ENCODE measurements at places on chromosomes 11 and 22. TPM values are rescaled to one million over a fixed set of nuclear protein-coding genes. Genes with fewer than 3 reads are reported as not detected.

DNA sequence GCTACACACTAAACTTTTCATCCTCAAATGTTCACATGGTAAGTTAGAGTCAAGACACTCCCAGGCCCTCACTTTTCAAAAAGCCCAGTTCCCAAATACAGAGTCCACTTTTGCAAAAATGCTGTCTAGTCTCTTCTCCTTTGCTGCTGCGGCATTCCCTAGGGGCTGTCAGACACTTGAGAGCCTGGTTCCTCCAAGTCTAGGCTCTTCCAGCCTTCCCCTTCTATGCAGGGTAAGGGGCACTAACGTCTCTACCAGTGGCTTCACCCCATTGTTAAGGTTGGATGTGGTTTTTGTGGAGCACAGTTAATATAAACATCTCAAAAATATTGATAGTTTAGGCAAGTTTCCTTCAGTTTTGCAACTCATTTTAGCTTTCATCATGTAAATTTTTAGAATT, 181.5 kb downstream of the KIF18A start:
- no peak for DNase-seq

Gene TMEM225
- polyA plus RNA-seq = not detected

Gene TBX1
- 0.17 TPM for polyA plus RNA-seq

- no peak for DNase-seq
These were observed 4.8 kb upstream of the ELFN2 start for GRCh38 chr22:37431801-37432707.

GRCh38 chr11:34343153-34343552, 14.7 kb downstream of the ABTB2 start:
- no peak for DNase-seq

DNA sequence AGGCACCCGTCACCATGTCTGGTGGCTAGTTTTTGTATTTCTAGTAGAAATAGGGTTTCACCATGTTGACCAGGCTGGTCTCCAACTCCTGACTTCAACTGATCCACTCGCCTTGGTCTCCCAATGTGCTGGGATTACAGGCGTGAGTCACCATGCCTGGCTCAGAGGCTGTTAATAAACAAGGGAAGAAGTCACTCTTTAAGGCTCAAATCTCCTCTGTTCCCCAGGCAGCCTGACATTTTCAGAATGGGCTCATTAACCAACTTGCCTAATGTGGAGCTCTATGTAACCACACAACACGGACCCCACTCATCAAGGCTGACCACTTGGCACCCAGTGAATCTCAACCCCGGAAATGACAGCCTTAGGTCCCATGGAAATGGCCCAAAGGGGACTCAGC, 24.1 kb downstream of the APOL3 start:
- DNase-seq = no peak

DNA sequence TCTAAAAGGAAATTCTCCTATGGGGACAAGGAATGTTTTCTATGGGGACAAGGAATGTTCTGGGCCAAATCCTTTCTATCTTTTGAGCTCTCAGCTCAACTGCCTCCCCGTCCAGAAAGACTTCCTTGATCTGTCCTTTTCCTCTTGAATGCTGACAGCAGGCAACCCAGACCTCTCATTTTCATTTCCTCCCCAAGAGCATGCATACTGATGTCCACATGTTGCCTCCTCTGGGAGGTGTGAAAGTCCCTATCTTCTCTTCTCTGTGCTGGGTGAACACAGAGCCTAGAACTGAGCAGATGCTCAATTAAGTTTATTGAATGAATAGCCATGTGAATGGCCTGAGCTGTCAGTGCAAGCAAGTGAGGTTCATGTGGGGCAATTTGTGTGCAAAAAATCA, 331.9 kb upstream of the NARS2 start:
- no peak for DNase-seq

Gene APOL4
- polyA plus RNA-seq = 3.9 TPM

GRCh38 chr11:61034111-61034510, 62.6 kb downstream of the CD6 start:
- no peak for DNase-seq

Gene MPPED2
- polyA plus RNA-seq = 0.80 TPM

DNA sequence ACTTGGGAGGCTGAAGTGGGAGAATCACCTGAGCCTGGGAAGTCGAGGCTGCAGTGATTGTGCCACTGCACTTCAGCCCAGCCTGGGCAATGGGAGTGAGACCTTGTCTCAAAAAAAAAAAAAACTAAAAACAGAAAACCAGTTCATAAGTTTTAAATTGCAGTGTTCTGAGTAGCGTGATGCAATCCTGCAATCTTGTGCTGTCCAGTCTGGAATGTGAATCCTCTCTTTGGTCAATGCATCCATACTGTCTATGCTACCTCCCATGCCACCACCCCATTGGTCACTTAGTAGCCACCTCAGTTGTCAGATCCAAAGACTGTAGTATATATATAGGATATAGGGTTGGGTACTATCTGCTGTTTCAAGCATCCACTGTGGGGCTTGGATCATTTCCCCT, 11.1 kb downstream of the YAP1 start:
- DNase-seq = no peak

GRCh38 chr11:4202749-4203148, 108.2 kb downstream of the RRM1 start:
- DNase-seq = no peak

DNA sequence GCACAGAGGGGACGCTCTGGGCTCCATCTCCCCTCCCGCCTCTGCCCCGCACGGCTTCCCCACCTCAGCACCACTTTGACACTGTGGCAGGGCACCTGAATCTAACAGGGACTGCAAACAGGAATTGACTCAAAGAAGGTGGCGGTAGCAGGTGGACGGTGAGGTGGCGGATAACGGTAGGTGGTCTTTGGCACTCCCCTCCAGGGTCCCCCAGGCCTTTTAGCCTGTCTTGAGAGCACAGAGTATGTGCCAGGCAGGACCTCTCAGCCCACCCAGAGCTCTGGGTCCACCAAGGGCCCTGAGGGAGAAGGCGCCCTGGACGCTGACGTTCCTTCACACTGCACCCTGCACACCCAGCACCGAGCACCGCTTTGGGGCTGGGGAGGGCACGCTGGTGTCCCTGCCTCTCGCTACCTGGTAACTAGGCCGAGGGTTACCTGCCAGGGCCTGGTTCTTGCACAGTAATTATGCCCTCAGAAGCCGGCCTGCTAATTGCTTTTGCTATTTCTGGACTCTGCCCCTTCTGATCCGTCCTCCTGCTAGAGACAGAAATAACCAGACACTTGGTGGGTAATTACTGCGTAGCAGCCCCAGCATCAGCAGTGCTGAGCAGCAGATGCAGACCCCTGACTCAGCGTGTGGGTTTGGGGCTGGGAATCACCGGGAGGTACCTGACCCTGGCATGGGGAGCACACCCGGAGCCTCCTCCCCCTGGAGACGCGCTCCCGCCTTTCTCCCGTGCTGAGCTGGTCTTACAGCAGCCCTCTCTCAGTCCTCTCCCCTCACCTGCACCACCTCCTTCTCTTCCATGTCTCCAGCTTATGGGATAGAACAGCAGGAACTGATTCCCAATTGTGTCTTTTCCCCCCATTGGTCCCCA, 103.3 kb upstream of the B3GAT1 start:
- peak; percentile 56 for DNase-seq

GRCh38 chr11:64935359-64936081, at the start of gene GPHA2:
TSS of gene GPHA2 (minus strand) at chr11:64935893. CDS start at chr11:64935460, 433 bp downstream.
- no peak for DNase-seq

DNA sequence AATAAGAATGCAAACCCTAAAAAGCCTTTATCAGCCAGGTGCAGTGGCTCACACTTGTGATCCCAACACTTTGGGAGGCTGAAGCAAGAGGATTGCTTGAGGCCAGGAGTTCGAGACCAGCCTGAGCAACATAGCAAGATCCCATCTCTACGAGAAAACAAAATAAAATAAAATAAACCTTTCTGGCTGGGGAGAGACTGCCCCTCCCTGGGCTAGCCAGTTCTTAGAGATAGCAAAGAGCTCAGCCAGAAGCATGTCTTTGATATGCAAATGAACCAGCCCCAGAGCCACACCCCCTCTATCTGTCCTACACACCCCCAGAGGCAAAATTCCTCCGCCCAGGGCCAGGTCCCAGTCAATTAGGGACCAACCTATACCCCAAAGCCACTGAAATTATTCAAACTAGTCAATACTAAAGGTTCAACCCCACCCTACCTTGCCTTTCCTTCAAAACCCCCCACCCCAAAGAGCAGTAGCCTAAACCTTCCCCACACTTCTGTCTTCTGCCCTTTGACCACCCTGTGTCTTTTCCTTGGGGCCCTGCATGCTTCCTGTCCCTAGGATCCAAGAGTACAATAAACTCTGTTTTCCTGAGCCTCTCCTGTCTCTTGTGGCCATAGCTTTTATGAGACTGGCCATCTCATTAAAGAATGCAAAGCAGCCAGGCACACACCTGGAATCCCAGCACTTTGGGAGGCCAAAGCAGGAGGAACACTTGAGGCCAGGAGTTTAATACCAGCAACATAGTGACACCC, 37.3 kb upstream of the CXCR5 start:
- DNase-seq = no peak

DNA sequence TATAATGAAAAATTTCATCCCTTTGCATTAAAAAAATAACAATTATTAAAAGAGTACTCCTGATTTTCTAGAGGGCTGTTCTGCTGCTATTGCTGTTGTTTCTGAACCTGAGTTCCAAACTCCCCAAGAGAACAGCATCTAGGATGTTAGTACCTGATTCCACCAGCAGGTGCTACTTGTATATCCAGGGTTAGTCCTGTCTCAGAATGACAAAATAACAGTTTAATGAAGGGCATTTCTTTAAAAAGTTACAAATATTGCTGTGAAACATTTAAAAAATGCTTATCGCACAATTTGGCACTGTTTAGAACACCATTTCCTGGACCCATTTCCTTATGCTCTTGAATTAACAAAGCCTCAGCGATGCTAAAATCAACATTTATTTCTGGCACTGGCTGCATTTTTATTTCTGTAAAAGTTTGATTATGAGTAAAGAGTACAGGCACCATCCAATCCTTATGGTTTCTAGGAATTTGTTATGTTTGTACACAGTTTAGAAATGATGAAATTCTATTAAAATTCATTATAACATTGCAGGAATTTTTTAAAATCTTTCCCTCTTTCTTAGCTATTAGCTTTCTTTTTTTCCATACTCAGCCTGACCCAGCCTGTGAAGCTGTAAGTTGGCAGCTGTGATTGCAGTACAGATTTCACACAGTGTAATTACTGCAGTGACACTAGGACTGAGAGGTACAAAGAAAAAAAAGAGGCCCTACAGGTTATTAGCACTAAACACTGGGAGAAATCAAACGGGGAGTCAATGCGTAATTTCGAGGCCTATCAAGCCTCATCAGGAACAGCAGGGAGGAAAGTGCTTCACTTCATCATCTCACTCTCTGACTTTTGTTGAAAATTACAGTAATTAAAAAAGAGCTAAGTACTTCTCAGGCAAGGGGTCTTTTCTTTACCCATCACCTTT, 208.8 kb downstream of the DCDC1 start:
- DNase-seq = no peak

DNA sequence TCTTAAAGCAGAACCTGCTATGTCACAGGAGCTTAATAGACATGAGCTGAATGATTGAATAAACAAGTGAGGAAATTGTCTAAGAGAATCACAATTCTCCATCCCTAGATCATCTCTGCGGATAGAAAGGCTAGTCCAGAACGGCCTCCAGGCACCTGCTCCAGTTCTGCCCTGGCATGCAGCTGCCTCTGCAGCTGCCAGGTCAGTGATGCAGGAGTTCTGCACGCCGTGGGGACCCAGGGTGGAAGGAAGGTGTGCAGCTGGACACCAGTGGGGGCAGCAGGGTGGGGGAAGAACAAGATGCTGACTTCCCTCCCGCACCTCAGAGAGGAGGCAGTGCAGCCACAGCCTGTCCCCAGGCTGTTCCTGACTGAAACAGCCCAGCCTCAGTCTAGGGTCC, 192.1 kb upstream of the NCAM1 start:
- DNase-seq = no peak

DNA sequence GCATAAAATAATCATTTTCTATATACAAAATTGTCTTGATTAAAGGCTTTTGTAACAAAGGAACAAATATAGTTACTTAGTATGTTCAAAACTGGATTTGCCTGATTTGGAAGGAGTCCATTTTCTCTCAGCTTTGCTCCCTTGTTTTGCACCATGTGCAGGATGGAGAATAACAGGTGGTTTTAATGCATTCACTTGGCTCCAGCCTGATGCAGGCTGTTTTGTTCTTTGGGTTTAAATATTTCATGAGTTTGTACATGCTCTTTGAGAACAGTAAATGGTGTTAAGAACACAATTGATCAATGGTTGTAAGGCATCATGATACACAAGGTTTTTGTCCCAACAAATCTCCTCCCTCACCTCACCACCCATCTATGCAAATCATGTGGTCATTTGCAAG, 886.9 kb upstream of the CCDC90B start:
- DNase-seq = no peak

Gene KRTAP5-9
- polyA plus RNA-seq = 0.33 TPM

- DNase-seq = no peak
These were observed 116.1 kb downstream of the PKNOX2 start for GRCh38 chr11:125280646-125281045.
